ENCODE measurements at places on chromosomes 12 and 14.

- DNase-seq: no peak
Observed at GRCh38 chr14:99262977-99263448, 9.0 kb downstream of the BCL11B start.

DNA sequence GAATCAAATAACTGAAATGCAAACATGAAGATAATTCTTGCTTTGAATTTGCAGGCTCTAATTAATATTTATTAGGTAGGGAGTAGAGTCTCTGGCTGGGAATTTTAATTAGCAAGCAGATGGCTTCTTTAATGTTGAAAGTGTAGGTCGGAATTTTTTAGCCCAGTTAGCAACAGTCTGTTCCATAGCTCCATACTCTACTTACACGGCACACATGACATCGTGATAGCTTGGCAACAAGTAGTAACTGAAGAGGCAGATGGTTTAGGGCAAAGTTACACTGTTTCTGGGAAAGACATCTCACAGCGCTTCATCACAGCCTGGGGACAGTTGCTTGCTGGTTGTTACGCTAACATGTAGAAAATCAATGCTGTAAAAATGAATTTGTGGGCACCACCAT, 710.7 kb downstream of the GALC start:
- no peak for DNase-seq

- no peak for DNase-seq
Observed at GRCh38 chr14:85702191-85702590, 172.2 kb downstream of the FLRT2 start.

DNA sequence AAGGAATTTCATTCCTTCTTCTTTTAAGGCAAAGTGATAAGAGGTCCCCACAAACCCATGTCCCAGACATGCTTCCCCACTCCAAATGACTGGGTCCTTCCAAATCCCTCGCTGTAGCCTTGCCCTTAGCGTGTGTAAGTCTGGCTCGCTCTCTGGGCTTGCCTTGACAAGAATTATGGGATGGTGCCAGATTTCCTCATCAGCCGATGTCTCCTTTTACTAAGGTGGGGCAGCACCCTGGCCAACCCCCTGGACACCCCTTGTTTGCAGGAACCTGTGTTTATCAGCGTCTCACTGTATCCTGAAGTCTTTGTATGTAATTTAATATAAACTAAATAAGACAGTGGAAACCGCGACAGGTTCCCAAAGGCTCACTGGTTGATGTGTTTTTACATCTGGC, 493.3 kb downstream of the EGLN3 start:
- no peak for DNase-seq

DNA sequence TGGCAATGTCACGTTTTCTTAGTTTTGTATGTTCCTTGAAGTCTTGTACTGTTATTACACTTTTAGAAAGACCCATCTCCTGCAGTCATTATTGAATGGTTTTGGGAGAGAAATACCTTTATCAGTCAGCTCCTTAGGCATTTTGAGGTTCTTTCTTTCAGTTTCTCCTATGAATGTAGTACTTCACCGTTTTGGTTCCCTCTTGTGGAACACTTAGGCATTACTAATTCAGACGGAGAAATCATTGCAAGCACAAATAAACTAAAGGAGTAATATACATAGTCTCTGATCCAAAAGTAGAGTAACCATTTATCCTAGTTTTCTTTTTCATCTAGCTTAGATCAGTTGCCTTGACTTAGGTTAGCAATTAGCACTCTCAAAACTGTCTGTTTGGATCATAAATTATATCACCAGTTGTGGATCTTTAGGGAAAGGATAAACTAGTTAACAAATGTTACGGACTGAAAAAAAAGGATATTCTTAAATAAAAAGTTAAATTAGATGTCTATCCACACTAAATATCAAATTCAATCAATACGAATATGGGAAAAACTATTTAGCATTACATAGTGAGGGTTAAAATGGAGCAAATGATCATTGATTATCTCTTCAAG, 1538.3 kb upstream of the SEL1L start:
- no peak for DNase-seq

GRCh38 chr14:103427485-103428443, 42.5 kb downstream of the MARK3 start:
- no peak for DNase-seq

GRCh38 chr12:50241178-50241577, 42.1 kb downstream of the LIMA1 start:
- DNase-seq: peak; percentile 56

- DNase-seq: no peak
Observed at GRCh38 chr14:64447876-64448670, 17.2 kb upstream of the AKAP5 start.

GRCh38 chr14:68463705-68464374, 329.0 kb downstream of the ZFP36L1 start:
- DNase-seq: no peak

DNA sequence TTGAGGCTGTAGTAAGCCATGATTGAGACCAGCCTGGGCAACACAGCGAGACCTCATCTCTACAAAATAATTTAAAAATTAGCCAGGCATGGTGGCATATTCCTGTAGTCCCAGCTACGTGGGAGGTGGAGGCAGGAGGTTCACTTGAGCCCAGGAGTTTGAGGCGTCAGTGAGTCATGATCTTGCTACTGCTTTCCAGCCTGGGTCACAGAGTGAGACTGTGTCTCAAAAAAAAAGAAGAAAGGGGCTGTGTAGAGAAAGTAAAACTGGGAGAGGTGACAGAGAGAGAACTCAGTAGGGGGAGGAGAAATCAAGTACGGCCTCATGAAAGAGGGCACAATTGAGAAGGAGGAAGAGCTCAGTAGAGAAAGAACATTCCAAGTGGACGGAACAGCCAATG, 12.4 kb downstream of the TECPR2 start:
- no peak for DNase-seq

GRCh38 chr12:104410786-104411185, 46.0 kb upstream of the CHST11 start:
- DNase-seq: no peak

- DNase-seq: peak; percentile 65
Observed at GRCh38 chr14:73785834-73786635, 65.6 kb upstream of the PTGR2 start.

DNA sequence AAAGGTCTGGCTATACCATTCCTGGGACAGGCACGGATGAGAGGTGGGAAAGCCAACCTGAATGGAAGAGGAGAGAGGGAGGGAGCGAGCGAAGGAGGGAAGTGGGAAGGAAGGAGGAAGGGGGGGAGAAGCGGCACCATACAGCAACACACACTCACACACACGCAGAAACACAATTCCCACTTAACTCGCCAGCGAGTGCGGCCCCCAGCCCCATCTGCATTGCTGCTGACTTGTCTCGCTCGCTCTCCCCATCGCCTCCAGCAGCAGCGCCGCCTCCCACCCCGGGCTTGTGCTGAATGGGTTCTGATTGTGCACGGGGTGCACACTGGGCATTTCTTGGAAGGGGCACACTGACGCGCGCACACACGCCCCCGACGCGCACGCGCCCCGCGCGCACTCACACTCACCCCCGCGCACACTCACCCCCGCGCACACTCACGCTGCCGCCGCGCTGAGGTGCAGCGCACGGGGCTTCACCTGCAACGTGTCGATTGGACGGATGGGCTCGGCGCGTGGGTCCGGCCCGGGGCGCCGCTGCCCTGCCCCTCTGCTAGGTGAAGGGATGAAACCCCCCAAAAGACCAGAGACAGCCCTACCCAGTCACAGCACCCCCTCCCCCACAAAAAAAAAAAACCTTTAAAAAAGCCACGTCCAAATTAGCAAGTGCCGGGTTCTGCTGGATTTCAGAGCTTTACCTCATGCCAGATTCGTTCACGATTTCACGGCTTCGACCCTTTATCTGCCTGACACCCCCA, 685 bp downstream of the GRIN2B start:
- no peak for DNase-seq

GRCh38 chr12:25058012-25058411, 109.1 kb upstream of the BCAT1 start:
- no peak for DNase-seq

DNA sequence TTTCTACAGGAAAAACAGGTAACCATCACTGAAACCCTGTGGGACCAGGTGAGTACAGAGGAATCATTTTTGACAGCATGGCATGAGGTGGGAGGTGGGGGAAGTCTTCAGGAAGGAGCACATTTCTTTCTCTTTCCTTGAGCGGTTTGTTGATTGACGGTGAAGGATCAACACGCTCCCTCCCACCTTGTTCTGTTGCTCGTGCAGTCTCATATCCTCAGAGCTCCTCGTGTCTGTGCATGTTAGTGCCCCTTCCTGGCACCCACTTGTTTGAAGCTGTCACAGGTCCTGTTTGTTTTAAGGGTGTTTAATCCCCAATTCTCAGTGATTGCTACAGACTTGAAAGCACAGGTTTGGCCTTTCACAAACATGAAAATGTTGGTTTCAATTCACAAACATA, 4.4 kb downstream of the C12orf54 start:
- DNase-seq: no peak

DNA sequence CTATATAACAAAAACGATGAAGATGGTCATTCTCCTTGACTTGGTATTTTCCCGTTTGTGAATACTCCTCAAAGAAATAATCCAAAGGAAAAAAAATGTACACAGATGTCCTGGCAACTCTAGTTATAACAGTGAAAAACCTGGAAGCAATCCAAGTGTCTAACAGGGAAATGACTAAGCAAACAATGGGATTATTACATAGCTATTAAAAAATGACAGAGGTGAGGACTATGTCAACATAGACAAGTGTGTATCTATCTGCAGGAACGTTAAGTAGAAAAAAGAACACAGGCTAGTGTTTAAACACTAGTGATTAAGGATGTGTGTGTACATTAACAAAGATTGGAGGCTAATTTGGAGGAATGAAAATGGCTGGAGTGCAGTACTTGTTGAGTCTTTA, 5.9 kb upstream of the APOLD1 start:
- DNase-seq: peak; percentile 94
